ENCODE measurements at places on chromosomes 16 and 17.

GRCh38 chr17:44118427-44119050 lies 4.9 kb downstream of the HDAC5 start:
- no peak for DNase-seq

DNA sequence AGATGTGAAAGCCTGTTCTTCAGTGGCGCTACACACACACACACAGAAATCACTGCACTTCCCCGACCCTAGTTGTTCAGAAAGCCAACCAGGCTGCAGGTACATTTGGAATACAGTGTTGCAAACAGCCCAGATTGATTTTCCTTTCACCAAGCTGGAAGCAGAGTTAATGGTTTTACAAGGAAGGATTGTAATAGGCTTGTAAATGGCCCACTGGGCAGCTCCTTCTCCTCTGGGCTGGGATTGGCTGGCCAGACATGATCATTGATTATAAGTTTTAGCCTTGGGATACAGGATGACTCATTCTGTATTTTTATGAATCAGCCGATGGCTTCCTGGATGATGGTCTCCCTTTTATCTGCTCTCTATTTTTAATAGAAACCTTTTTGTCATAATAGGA lies 2.5 kb downstream of the VAT1L start:
- DNase-seq = no peak

- DNase-seq = no peak
Observed at GRCh38 chr17:19262650-19263631, 25.8 kb downstream of the EPN2 start.

GRCh38 chr16:48963901-48964615 lies 317.6 kb downstream of the CBLN1 start:
- no peak for DNase-seq

DNA sequence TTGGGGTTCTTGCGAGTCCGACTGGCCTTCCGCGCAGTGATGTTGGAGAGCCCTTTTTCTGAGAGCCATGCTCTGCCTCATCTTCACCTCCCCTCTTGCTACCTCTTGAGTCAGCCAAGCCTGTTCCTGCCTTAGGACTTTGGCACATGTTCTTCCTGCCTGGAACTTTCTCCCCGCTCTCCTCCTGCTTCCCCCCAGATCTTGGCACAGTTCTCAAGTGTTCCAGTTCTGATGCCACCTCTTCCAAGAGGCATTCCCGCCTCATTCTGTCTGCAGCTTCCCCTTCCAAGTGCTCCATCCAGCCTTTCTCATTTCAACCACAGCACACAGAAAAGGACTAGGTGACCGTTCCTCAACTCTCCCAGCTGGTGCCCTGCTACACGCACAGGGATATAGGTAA lies 7.7 kb downstream of the AKAP1 start:
- no peak for DNase-seq

DNA sequence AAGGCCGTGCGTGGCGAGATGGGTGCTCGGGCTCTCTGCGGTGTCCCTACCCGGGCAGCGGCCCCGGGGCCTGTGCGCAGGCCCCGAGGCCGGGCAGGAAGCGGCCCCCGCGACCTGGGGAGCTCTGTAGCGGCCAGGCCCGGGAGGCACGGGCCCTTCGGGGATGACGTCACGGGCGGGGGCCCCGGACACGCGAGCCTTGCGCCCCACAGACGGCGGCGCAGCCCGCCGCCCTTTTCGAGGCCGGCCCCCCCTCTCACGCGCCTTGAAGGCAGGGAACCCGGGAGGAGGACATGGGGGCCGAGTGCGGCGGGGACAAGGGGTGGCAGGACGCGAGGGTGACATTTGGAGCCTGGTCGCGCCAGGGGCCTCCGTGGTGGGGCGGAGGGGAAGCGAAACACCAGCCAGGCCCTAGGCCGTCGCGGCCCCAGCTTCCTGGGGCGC lies 1.1 kb downstream of the RAI1 start:
- DNase-seq = peak; percentile 71

DNA sequence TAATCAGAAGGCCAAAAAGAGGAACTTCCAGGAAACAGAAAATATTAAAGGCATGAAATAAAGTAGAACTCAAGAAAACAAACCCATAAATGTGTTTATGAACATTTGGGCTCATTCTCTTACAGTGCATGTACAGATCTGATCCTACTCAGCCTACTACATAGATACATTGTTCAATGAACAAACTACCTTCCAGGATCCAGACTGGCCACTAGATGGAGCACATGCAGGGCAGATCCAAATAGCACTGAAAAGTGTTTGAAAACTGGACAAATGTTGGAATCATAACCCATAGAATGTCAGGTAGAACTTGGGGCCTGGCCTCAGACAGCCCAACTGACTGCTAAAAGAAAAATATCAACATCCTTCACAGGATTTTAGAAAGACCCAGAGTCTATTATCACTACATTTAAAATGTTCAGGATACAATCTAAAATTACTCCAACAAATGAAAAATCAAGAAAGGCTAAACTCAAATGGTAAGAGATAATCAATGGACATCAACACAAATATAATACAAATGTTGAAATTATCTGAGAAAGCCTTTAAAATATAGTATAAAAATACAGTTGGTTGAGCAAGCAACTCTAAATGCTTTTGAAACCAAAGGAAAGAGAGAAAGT lies 122.4 kb upstream of the NUDT7 start:
- no peak for DNase-seq

GRCh38 chr16:72282362-72282761 lies 110.4 kb upstream of the PMFBP1 start:
- no peak for DNase-seq

- no peak for DNase-seq
Observed at GRCh38 chr16:27129401-27129800, 62.7 kb downstream of the C16orf82 start.

- DNase-seq = no peak
Observed at GRCh38 chr17:57294629-57295501, 38.5 kb downstream of the MSI2 start.

DNA sequence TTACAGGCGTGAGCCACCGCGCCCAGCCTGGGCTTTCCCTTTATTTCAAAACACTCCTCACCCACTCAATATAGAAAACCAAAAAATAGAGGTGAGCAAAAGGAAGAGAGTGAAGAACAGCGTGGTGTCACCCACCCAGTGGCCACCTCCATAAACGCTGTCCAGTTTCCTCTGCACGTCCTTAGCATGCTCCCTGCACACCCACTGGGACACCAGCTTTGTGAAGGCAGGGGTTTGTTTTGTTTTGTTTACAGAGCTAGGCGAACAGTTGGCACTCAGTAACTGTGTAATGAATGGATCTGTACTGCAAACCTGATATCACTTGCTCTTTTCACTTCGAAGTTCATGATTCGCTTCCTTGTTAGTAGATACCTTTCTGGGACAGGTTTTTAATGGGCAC lies 73.0 kb downstream of the PRKCB start:
- DNase-seq = no peak

DNA sequence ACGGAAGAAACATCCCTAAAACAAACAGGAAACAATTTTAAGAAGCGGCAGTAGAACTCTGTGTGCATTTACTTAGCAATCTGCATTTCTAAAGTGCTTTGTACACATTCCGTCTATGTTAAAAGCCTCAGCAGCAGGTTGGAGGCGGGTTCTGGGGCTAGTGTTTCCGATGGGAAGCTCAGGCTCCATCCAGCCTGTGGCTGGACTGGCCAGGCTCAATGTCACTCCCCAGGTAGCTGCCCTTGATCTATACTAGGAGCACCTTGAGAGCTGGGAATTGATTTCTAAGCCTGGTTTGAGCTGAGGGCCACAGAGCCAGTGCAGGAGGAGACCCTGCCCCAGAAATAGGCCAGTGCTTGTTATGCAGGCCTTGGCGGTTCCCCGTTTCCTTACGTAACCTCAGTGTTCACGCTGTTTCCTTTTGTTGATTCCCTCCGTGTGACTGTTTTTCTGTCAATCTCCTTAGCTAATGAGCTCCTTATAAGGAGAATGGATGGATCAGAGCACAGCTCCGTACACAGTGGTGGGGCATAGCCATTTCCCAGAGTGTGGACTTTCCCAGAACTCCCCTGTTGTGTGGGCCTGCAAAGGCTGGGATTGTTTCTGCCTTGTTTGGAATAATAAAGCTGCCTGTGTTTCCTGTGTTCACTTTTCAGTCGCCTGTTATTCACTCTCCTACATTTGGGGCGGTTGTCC lies 21.4 kb downstream of the ADORA2B start:
- DNase-seq = no peak

DNA sequence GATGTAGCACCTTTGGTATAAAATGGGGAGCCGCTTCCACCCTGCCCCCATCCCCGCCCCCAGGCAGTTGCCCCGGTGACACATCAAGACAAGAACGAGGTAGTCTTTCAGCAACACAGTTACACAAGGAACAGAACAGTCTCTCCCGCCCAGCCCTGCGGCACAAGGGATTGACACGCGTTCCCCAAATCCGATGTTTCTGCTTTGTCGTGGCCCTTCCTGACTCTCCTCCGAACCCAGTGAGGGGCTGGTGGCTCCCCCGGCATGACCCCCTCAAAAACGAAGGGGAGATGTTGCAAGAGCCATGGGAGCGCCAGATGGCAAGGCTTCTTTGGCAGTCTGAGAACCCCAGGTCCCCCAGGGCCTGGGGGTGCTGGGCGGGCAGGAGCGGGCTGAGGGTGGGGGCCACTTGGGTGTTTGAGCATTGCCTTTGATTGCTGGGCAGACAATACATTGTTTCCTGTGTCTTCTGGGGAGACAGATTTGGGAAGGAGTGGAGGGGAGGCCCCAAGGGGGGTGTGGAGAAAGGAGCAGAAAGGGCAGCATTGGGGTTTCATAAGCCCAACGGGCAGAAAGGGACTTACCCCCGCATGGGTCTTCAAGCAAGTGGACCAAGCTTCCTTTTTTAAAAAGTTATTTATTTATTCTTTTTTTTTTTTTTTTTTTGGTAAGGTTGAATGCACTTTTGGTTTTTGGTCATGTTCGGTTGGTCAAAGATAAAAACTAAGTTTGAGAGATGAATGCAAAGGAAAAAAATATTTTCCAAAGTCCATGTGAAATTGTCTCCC lies 16.6 kb downstream of the COL1A1 start:
- peak; percentile 14 for DNase-seq

DNA sequence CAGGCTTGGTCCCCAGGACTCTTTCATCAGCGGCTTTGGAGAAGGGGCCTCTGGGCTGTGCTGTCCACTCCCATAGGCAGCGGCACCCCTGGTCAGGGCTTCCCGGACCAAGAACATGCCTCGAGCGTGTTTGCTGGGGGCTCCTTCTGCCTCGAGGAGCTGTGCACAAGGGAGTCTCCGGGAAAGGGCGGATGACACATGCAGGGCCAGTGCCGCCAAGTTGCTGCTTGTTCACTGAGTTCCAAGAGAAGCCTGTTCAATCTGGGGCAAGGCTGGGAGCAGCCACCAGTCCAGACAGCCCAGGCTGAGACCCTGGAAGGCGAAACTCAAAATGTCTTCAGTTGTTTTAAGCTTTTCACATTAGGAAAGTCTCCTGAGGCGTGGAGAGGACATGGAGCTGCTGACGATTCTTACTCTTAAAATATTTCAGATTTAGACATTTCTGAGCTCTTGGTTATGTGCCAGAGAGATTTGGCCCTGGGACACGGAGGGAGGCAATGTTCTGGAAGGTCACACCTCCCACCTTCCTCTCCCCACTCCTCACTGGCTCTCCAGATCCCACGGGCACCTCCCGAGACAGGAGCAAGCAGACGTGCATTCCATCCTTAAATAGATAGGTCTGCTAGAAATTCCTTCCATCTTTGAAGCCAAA lies 84.5 kb upstream of the ZNF469 start:
- DNase-seq = no peak

DNA sequence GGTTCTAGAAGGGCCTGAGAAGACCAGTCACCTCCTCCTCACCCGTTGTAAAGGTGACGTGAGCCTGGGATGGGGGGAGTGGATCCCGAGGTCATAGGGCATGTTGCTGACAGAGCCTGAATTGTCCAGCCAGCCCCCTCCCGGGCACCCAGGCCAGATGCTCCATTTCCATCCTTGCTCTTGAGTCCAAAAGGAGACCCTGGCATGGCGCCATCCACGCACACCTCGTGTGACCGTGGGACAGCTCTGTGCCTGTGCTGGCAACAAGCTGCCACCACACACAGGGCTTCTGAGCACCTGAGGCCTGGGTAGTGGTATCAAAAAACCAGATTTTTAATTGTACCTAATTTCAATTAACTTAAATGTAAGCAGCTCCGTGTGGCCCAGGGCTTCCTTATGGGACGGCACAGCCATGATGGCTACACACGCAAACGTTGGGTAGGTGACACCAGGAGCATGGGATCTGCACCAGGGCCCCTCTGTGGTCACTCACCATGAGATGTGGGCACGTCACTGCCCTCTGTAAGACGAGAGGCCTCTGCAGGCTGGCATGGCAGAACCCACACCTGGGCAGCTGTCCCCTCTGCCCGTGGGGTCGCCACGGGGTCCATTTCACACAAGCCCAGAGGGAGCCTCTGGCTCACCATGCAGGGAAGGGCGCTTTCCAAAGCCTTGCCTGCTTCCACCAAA lies 37.6 kb upstream of the ZNF469 start:
- no peak for DNase-seq

DNA sequence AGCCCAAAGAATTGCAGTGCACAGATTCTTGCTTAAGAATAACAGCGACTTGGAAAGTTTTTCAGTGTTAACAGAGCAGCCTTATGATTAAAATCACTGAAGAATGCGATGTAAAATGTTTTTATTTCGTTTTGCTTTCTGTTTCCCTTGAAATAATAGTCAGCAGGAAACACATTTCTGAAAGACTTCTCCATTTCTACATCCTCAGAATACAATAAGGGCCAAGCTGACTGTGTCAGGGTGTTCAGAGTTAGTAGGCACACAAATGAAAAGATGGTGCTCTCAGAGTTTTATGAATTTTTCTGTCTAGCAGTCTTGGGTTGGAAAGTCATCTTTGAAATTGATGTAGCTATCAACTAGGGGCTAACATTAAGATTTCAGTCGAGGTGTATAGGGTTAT lies 582.9 kb upstream of the RBFOX1 start:
- DNase-seq = no peak

DNA sequence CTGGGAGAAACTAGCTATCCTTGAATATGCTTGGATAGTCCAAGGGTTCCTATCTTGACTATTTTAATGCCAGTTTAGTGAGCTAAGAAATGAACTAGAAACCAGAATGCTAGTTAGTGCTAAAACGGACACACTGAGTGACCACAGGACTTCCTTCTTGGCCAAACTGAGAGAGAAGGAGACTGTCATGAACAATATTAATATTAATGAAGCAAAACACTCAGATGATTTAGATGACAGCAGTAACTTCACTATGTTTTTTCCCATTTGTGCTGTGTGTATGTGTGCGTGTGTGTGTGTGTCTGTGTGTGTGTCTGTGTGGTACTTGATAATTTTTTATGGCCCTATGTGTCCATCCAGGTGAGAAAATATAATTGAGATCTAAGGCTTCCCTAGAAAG lies 2.2 kb upstream of the ATXN1L start:
- DNase-seq = no peak

DNA sequence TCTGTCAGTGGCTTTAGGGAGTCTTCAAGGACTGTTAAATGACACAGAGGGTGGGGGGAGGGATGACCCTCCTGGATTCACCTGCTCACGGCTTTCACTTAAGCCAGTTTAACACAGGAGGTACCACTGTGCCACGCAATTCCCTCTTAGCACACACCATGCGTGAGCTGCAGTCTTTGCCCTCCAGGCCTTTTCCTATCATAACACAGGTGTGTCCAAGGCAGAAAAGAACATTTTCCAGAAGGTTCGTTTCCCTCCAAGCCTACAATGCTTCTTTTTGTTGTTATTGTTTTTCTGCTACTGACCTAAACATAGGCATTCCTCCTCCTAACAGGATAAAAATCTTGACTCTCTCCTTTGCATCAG lies 1.1 kb downstream of the ZFHX3 start:
- no peak for DNase-seq

- DNase-seq = no peak
Observed at GRCh38 chr17:35683591-35683990, 47.8 kb upstream of the RASL10B start.
